NCI-H345 (cell line): ENCODE measurements at places on chromosomes 5 and 9.

DNA sequence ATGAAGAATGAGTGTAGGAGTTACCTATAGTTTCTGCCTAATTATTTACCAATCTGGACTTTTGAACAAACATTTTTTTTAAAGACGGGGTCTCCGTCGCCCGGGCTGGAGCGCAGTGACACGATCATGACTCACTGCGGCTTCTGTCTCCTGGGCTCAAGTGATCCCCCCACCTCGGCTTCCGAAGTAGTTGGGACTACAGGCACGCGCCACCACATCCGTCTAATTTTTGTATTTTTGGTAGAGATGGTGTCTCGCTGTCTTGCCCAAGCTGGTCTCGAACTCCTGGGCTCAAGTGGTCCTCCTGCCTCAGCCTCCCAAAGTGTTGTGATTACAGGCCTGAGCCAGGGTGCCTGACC lies 1.5 kb downstream of the CTNNA1 start:
- no peak for DNase-seq

- DNase-seq: peak; percentile 90
These were observed 438.4 kb downstream of the RAB3C start for GRCh38 chr5:59021286-59021673.

DNA sequence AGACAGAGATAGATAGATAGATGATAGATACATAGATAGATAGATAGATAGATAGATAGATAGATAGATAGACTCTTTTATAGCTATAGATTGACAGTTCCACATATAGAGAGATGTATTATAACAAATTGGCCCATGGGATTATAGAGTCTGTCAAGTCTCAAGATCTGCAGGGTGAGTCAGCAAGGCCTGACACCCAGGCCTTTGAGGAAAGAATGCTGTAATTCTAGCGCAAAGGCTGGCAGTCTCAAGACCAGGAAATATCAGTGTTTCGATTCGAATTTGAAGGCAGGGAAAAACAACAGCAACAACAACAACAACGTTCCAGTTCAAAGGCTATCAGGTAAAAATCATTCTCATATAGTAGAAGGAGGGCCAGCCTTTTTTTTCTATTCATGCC lies 339.2 kb upstream of the CDH9 start:
- DNase-seq: no peak

GRCh38 chr9:30120666-30121065 lies 2263.8 kb upstream of the ACO1 start:
- no peak for DNase-seq

DNA sequence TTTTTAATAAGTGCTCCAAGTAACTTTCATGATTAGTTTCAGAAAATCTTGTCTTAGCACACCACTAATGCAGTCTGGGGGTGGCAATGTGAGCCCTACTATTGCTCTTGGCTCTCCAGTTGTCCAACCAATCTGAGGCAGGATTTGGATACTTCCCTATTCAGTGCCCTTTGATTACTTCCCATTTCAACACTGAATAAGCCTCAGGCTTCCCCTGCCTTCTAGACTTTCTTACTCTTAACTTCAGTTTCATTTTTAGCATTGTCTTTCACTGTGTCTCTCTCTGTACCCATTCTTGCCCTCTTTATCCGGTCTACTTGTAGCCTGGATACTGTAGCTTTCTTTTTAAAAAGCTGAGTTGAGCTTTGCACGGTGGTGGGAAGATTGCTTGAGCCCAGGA lies 186.1 kb downstream of the C9orf152 start:
- no peak for DNase-seq

DNA sequence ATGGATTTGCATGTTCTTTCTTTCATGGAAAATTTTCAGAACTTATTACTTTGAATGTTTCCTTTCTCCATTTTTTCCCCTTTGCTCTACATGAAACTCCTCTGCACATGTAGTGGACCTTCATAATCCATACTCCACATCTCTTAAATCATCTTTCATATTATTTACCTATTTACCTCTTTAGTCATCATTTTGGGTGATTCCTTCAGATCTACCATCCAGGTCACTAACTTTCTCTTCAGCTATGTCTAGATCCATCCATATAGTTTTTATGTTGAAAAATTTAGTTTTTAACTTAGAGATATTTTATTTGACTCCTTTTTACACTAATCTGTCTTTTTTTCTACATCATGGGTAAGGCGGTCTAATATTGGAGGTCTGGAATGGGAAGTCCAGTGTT lies 586.6 kb downstream of the NR2F1-AS1 start:
- DNase-seq: no peak

DNA sequence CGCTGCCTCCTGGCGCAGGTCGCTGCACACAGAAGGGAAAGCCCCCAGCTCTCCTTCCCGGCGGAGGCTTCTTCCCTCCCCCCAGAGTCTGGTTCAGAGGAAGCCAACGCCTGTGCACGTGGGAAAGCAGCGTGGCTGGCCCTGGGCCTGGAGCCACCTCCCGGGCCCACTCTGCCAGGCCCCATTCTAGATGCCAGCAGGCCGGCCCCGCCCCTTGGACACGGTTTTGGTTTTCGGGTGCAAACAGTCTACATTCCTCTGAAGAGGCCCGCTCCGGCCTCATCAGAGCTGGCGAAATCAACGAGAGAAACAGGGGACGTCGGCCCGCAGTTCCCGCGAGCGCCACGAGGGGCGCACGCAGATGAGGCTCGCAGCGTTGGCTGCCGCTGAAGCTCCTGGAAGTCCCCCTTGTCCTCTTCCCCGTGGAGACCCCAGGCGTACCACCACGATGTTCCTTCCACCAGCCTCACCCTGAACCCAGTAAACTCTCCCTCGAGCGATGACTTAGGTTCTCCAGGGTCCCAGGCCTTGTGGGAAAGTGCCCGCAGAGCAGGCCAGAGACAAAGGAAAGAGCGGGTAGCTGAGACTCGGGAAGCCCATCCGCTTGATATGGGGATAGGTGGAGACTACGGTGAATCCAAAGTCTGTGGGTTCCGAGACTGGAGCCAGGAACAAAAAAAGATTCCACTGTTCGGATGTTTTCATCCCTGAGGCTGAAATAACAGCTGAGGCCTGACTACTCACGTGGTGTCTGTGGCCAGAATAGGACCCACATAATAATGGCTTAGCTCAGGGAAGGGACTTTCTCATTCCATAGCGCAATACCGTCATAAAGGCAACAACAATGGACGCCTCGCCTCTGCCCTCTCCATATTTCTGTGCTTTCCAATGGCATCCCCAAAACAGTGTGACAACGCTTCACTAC lies 64.2 kb downstream of the KLF4 start:
- DNase-seq: no peak

DNA sequence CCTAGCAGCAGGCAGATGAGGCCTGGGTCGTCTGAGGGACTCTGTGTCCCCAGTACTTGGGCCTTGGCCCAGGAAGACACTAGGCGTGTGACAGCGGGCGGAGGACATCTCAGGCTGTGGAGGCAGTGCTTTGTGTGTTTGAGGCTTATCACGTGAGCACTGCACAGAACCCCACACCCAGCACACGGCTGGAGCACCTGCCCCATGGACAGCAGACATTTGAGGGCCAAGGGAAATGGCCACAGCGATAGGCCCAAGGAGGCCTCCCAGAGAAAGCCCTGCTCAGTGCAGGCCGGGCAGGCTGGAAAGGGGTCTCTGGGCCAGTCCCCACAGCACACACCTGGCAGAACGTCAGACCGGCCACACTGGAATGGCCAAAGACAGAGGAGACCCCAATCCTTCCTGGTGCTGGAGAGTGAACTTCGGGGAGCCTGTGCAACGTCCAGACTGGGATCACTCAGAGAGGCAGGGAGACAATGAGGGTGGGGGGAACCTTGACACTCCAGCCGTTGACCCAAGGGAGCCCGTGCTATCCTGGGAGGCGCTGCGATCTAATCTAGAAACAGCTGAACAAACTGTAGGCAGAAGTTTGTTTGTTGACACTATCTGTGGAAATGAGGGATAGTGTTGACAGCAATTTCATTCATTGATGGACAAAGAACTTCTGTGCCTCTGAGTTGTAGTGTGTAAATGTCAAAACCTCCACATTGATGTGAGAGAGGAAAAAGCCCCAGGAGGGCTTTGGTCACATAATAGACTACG lies 19.6 kb upstream of the FLT4 start:
- DNase-seq: peak; percentile 74

- peak; percentile 75 for DNase-seq
These were observed 73.6 kb downstream of the FAM114A2 start for GRCh38 chr5:153964880-153965645.

DNA sequence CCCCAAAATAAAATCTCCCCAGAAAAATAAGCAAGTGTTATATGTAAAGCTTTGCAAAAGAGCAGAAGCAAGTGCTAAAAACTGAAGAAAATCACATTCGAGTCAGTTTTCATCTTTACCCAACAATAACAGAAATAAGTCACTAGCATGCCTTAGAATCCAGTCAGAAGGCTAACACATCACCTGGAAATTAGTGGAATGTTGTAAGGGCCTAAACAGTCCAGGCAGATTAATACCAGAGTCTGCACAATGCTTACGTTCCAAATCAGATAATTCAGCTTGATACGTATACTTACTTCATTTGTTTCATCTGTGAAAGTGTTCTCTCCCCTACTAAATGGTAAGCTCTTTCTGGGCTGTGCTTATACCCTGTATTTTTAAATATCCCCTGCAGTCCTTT lies 42.7 kb downstream of the SUSD1 start:
- no peak for DNase-seq

- no peak for DNase-seq
These were observed 54.4 kb downstream of the ANKH start for GRCh38 chr5:14816999-14817761.

- DNase-seq: peak; percentile 63
These were observed 33.6 kb upstream of the GLIPR2 start for GRCh38 chr9:36102742-36103495.

- no peak for DNase-seq
These were observed 4.7 kb upstream of the C9orf57 start for GRCh38 chr9:72065076-72065475.

DNA sequence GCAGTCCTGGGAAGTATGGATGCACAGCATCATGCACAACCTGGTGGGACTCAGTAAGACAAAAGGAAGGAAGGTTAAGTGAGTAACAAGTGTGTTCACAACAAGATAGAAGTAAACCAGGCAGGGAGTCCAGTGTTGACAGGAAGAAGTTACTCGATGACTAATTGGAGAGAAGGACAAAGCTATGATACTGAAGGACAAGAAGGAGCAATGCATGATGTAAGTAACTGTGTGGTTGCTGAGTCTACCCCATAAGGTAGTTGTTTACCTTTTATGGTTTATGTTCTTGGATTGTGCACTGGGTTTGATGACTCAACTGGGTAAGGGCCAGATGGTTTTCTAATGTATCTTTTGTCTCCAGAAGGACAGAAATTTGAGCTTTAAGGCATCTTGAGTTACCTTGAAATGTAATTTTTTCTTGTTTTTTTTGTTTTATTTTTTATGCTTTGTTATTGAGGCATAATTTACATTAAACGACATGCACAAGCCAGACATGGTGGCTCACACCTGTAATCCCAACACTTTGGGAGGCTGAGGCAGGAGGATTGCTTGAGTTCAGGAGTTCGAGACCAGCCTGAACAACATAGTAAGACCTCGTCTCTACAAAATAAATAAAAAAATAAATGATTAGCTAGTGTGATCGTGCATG lies 89.2 kb upstream of the CAST start:
- no peak for DNase-seq

DNA sequence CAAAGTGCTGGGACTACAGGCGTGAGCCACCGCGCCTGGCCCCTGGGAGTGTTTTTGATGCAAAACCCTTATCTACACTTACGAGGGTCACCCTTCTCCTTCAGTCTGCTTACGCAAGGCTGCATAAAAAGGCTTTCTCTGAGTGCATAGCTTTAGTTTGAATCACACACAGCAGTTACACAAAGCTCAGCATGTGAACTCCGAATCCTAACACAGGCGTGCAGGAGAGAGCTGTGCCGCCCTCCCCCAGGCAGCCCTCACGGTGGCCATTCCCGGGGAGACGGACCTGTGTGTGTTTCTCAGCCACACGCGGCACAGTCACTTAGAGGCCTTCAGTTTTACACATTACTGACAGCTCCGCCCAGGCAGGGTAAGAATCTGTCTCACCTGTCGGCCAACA lies 26.7 kb downstream of the EXD3 start:
- no peak for DNase-seq

DNA sequence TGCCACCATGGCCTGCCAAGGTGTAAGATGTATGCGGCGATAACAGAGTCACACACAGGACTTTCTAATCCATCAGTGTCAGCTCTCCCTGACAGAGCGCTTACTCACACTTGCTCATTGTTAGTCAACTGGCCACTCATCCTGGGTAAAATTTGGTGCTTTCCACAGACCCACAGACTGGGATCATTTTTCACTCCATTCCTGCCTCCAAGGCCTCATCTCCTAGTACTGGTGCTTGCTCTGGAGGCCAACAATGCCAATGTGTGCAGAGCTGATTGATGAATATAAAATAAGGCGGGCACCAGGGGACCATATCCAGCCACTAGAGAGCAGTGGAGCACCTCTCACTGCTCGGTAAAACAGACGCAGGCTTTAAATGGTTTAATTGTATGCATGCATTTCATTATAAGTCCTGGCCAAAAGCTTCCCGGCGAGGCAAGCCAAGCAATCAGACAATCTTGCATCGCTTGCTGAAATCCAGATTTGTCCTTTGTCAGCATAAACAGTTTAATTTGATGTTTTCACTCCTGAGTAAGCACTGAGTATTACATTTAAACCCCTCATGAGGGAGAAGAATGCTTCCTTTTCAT lies 22.3 kb downstream of the PSMB7 start:
- peak; percentile 29 for DNase-seq

GRCh38 chr5:81825237-81825636 lies 74.3 kb upstream of the SSBP2 start:
- peak; percentile 80 for DNase-seq

DNA sequence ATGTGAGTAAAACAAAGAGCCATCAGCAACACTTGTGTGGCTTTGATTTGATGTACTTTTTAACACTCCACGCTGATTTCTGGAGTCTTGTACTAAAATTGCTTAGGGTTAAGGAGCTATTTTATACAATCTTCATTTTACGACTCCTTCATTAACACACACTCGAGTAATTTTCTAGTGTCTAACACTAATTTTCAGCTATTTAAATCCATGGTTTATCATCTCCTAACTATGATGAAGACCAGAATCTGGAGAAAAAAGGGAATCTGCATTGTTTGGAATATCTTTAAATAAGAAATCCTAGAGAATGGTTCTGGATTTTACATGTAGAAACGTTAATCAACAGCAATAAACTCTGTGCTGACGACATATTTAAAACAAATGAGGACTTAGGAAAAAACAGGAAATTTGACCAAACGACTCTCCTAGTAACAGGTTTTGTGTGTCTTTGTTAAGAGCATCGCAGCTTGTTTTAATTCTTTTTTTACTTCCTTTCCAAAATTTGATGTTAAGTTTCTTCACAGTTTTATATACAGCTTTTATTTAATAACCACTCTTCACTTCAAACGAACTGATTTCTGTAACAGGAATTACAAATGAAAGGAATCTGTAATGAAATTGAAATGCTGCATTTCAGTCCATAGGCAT lies 138.5 kb downstream of the AOPEP start:
- DNase-seq: no peak

- DNase-seq: peak; percentile 93
These were observed 6.3 kb downstream of the SPTAN1 start for GRCh38 chr9:128558431-128559310.

DNA sequence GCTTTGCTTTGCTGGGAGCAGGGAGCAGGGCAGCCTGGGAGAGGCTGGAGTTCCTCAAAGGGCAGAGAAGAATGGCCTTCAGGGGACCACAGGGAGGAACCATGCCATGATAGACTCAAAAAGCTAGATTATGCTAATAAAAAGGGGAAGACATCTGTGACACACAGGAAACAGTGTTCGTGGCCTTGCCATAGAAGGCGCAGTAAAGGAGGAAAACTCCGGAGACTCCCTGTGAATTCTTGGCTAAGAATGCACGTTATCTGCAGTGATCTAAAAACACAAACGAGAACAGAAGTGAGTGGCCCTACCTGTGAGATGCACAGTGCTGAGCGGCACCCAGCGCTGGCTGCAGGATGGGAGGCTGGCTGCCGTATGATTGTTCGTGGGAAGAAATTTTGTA lies 15.9 kb upstream of the LTC4S start:
- no peak for DNase-seq
